ENCODE measurements at places on chromosomes 3 and 15.

DNA sequence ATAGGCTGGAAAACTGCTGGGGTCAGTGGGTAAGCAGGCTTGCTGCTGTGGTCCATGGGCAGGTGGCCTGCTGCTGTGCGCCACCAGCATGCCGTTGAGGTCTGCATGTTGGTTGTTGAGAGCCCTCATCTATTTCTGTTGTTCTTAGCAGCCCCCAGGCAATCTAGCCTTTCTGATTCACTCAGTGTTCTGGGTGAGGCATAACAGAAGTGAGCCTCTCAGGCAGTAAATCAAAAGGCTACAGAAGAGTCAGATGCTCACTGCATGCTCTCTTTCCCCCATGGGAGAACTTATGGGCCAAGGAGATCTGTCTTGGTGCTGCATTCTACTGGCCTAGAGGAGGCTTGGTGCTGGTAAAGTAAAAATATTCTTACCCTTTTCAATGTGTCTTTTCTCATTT lies 67.8 kb upstream of the ATP10A start:
- DNase-seq = no peak

DNA sequence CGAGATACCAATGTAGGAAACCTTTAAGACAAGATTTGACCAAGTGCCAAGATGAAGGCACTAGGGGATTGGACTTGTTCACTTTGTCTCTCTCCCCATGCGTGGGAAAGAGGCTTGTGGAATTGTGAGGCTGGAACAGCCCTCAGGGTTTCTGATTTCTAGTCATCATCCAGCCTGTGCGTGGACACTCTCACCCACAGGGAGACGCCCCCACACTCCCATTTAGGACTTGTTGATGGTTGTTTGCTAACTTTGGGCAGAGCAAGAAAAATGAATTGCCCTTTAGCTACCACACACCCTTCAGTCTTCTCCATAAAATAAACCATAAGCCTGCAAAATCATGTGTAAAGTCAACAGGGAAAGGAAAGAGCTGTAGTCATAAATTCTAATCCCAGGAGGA lies 18.4 kb downstream of the ACKR2 start:
- no peak for DNase-seq

DNA sequence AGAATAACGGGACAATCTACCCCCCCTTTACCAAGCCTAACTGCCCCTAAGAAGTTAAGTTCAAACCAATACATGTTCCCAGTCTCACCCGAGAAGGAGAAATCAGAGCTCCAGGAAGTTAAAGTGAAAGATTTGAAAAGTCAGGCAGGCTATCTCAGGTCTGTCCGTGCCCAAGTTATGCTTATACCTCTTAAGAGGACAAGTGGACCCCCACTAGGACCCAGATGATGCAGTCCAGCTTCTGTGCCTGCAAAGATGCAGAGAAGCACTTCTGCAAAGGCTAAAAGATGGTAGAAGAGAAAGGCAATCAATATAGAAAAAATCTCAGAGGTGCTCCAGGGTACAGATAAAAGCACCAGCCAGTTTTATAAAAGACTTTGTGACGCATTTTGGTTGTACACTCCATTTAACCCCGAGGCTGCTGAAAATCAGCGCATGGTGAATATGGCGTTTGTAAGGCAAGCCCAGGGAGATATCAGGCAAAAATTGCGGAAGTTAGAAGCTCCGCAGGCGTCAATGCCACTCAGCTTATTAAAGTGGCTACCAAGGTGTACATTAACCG lies 9.8 kb upstream of the SLC9C1 start:
- no peak for DNase-seq

DNA sequence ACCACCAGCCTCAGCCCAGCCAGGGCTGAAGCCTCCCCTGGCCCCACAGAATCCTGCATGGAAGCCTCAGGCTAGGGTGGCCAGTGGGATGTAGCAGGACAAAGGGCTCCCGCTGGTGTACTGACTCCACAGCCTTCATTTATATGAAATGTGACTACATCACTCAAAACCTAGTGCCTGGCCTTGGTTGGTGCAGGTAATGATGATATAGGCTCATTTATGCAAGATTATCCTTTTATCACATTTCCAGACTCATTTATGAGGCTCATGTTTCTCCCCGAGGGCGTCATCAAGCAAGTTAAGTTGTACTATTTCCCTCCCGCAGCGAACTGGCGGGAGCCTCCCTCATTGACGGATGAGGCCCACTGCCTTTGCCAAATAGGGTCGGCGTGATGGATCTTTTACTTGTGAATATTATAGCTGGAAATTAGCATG lies 179.1 kb upstream of the SMAD3 start:
- DNase-seq = no peak

DNA sequence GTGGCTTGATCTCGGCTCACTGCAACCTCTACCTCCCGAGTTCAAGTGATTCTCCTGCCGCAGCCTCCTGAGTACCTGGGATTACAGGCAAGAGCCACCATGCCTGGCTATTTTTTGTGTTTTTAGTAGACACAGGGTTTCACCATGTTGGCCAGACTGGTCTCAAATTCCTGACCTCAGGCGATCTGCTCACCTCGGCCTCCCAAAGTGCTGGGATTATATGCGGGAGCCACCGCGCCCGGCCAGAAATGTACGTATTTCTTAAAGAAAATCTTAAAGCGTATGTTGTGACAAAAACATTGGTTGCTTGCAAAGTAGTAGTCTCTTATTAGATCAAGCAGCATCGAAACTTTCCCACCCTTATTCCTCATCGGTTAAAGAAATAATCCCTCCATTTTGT lies 748.9 kb upstream of the NR2F2 start:
- DNase-seq = no peak

DNA sequence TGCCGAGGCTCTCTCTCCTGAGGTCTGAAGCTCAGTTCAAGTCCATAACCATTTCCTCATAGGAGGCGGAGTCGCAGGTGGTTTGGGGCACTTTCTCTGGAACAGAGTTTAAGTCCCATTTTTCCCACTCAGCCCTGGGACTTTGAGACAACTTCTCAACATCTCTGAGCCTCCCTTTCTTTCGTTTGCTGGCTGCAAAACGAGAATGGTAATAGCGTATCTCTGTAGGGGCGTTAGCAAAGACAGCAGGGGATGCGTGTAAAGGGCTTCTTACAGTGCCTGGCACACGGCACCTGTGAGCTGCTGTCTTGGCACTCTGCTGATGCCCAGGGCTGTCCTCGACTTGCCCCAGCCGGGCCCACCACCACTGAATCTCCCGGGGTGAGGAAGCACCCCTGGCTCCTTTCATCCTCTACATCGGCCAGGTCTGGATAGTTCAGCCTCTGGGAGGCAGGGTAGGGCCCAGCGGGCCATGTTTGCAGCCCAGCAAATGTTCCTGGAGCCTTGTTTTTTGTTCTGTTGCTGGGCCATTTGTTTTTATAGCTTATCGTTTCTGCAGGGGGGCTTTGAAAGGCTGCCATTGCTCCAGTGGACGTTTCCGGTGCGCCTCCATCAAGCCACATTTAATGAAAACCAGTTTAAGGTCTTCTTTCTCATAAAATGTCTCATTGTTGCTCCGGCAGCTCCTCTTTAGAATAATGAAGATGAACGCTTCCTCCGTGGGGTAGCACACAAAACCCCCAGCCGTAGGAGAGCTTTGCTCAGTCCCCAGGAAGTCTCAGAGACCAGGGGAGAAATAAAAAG lies 60.0 kb upstream of the WNT5A start:
- DNase-seq = no peak

GRCh38 chr3:128489674-128489926 lies 3.4 kb downstream of the GATA2 start:
- DNase-seq = no peak

DNA sequence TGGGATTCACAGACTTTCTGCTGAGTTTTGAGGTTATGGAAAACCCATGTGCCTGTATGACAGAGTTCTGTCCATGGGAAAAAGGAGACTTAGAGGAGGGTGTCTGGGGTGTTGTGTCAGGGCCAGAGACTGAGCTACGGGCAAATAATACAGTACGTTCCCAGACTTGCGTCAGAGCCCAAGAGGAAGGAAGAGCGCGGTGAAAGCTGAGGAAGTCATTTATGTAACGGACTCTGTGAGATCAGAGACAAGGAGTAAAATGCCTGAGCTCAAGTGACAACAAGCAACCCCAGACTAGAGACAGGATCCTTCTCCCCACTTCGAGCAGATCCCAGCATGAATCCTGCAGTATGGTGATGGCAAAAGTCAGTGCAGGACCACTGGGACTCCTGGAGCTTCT lies 368.6 kb upstream of the MCTP2 start:
- no peak for DNase-seq

DNA sequence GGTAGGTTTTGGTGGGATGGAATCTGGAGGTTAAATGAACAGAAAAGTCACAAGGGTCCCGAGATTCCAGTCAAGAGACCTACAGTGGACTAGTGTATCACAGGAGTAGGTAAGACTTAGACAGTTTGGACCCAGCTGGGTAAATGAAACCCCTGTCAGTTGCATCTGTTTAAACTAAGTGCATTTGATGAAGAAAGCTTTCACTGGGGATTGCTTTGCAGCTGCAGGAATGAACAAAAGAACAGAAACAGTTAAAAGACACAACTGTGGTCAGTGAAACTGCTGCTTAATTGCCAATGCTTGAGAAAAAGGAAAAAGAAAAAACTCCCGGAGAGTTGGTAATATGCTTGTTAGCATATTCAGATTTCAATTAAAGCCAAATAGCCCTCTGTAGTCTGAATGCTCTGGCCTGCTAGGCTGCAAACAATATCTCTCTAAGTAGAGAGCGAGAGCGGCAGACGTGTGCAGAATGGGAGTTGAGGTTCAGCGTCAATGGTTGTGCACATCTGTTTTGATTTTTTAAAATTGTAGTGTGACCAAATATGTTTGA lies 37.1 kb downstream of the OXNAD1 start:
- DNase-seq = no peak

DNA sequence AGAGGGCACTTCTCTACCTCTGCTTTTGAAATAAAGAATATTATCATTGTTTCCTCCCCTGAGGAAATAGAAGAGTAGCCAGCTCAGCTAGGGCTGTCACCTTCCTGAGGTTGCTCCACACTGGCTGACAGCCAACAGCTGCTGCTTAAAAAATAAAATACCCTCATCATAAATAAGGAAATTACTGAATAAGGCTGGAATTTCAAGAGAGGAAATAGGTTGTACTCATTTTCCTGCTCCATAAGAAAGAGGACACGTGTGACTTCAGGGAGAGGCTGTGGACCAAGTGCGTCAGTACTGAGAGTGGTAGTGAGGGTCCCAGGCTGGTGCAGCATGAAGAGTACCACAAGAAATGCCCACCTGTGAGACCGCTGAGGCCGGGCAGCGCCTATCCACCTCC lies 8.1 kb upstream of the C2CD4B start:
- DNase-seq = no peak

- DNase-seq = no peak
Observed at GRCh38 chr3:167302678-167303077, 77.4 kb downstream of the ZBBX start.

DNA sequence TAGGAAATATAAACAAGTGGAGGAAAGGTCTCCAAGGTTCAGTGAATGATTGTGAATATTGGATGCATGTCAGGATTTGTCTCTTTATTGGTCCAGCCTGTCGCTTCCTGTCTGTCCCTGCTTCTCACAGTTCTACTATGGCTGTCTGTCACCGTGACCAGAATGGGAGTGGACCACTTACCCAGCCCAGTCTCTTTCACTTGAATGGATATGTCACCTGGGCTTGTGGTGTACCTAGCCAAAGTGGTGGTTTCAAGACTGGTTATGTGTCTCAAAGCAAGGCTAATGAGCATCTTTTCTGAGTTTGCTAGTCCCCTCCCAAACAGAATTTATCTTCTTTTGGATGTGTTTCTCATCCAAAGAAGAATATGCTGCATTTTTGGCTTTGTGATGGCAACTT lies 231.7 kb downstream of the PTPRG start:
- DNase-seq = no peak

- no peak for DNase-seq
Observed at GRCh38 chr15:92017882-92018534, 164.5 kb downstream of the SLCO3A1 start.

- no peak for DNase-seq
Observed at GRCh38 chr15:94256511-94256910, 25.1 kb downstream of the MCTP2 start.

- no peak for DNase-seq
Observed at GRCh38 chr3:133853925-133854227, 41.8 kb downstream of the RAB6B start.

DNA sequence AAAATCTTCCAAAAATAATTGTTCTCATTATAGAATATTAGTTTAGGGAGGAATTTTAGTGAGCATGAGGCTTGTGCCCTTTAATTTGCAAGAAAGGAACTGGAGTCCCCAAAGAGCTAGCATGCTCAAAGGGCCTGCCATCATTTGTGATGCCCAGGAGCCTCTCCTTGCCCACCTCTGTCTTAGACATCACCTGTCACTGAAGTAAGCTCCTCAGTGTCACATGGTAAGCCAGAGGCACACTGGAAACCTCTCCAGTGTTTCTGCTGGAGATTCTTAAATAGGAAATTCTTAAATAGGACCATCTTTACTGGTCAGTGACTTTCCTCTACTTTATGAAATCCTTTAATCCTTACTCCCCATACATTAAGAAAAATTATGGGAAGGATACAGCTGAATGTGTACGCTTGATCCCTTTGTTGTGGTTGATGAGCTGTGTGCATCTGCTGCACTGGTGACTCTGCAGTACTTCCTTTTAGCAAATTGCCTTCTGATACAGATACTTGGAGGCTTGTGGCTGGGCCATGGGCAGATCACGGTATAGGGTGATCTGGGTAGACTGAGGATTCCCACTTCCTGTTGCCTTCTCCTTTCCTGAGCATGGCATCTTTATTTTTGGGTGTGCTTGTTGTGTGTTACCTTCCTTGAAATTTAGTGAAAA lies 197.4 kb downstream of the KLHL25 start:
- peak; percentile 49 for DNase-seq
